ENCODE measurements at places on chromosomes 5 and 9.

GRCh38 chr9:88808761-88809354, 182.4 kb upstream of the S1PR3 start:
- DNase-seq: no peak

GRCh38 chr9:133709691-133710571, 28.2 kb downstream of the SARDH start:
- DNase-seq: no peak

DNA sequence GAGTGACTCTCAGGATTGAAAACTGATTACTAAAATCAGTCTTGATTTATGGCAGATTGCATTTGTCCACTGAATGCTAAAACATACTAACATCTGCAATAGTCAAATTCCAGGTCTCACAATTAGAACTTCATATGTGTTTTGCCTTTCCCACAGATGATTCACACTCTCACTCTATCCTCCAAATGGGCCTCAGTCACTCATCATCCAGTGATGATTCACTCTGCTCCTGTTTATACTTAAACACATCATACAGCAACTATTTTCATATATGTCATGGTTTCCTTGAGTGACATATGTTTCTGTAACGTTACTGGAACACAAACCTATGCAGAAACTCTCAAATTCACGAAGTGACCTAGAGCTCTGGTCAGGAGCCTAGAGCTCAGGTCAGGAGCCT, 512.9 kb downstream of the HINT1 start:
- no peak for DNase-seq

- no peak for DNase-seq
These were observed 4.4 kb upstream of the PDE6A start for GRCh38 chr5:149948993-149949392.

Measured in NT2/D1 (cell line).